Sigmoid colon (tissue), 7 donors: ENCODE measurements at places on chromosomes 4 and X. TPM values are rescaled to one million over a fixed set of nuclear protein-coding genes. Genes with fewer than 3 reads are reported as not detected.
A peak's percentile ranks its signal among the peaks of the same experiment; 100 is the strongest.

XAGE1B gene
- not detected for total RNA-seq

ERCC6L gene
- total RNA-seq = 0.16 TPM

FRAS1 gene
- total RNA-seq = 9.4 TPM

NLGN4X gene
- total RNA-seq = 3.3 TPM

PAGE4 gene
- not detected for total RNA-seq

DNA sequence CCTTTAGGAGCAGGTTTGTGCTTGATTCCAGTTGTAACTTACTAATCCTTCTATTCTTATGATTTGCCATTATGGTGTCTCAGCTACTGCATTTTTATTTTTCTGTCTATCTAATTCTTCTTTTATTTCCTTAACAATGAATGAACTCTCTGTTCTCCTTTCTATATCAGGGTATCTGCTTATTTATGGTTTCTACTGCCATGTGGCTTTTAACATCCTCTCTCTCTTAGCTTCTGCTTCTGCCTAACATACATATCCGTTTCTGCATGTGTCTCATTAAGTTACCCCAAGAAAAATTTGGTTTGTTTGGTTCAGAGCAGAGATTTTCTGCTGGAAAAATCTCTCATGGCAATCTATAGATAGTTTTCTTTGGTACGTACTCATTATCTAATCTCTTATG, 614.4 kb downstream of the RPA4 start:
- no peaks in the 10 kb centered on the region for H3K27me3 ChIP-seq
- H3K4me3 ChIP-seq = no peak overlapping the region
- no peaks in the 10 kb centered on the region for H3K4me1 ChIP-seq
- DNase-seq = no peak

DNA sequence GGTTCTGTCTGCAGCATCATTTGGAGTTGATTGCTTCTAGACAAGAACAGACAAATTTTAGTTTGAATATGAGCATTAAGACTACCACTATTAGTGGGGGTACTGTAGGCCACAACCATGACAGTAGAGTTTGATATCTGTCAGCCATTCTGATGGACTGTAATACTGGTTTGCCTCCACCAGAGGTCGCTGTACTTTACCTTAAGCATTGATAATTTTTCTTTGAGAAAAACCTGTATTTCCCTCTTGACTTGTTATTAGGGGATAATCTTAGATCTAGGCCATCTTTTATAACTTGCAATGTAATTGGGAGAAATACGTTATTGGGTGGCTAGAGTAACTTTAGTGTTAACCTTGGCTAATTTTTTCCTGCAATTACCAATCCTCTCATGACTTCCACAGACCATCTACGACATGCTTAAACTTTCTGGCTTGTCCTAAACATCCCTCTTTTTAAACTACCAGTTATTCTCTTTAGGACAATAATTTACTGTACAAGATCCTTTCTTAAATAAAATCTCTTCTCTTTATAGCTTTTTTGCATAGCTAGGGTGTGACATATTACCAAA, 562.4 kb downstream of the MAGEB5 start:
- H3K27me3 ChIP-seq = no peaks in the 10 kb centered on the region
- H3K27ac ChIP-seq = no peak overlapping the region
- H3K4me1 ChIP-seq = no peaks in the 10 kb centered on the region
- H3K4me3 ChIP-seq = no peak overlapping the region
- no peak for DNase-seq

DNA sequence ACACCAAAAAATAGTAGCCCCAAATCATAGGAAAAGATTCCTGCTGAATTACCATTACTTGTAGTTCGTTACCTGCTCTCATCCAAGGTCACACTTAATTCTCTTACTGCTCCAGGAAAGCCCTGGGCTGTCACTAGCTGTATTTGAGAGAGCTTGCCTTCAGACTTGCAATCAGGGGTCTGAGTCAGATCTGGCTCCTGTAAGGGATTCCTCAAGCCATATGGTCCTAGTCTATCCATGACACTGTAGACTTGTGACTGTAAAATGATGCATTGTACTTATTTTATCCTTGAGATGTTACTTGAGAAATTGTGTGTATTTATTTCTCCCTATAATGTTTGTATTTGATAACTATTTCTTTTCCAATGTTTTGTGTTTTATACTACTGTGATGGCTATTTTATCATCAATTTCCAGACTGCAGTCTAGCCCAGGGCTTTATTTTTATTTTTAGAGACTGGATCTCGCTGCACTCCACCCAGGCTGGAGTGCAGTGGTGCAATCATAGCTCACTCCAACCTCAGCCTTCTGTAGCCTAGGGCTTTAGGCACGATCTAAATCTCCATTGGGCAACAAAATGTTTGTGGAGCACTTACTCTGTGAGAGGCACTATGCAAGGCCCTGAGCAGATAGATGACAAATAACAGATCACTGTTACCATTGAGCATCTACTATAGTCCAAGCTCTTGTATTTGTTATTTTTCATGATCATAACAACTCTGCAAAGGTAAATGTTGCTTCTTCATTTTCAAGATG, 24.2 kb downstream of the ERVMER34-1 start:
- H3K36me3 ChIP-seq = no peaks in the 10 kb centered on the region
- no peak overlapping the region for H3K4me3 ChIP-seq
- H3K4me1 ChIP-seq = no peaks in the 10 kb centered on the region
- H3K27ac ChIP-seq = no peak overlapping the region
- no peak for DNase-seq
- no peaks in the 10 kb centered on the region for H3K27me3 ChIP-seq

DNA sequence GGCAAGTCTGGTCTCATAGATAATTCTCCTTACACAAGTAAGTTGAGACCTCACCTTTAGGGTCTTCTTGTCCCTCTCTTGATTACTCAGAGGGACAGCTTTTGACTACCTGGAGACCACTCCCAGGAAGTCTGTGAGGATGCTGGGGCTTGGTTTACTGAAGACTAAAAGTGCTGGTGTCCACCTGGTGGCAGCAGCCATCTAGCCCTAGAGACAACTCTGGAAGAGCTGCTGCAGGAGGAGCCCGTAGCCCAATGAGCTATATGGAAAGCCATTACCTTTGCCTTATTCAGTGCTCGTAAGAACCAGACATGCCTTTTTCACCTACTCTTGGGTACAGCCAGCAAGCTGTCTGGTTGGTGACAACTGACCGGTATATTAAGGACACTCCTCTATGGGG, 7.3 kb downstream of the FGFBP2 start:
- no peak overlapping the region for H3K4me3 ChIP-seq
- H3K36me3 ChIP-seq = no peaks in the 10 kb centered on the region
- no peak overlapping the region for H3K27ac ChIP-seq
- no peaks in the 10 kb centered on the region for H3K27me3 ChIP-seq
- DNase-seq = no peak
- no peaks in the 10 kb centered on the region for H3K4me1 ChIP-seq

DNA sequence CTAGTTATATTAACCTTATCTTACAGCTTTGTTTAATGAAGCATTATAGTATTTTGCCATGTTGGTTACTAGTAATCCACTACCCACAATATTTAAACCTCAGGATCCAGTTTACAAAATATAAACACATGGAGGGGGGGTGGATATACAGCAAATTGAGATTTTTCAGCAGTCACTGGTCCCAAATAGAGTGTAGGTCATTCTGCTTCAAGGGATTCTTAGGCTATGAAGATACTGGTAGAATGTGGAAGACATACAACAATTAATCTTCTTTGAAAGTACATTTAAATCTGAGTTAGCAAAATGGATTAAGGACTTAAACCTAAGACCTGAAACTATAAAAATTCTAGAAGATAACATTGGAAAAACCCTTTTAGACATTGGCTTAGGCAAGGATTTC, 569.6 kb downstream of the ZNF674 start:
- no peak overlapping the region for H3K4me3 ChIP-seq
- no peak overlapping the region for H3K27ac ChIP-seq
- H3K27me3 ChIP-seq = no peaks in the 10 kb centered on the region
- no peak for DNase-seq
- no peaks in the 10 kb centered on the region for H3K4me1 ChIP-seq

DNA sequence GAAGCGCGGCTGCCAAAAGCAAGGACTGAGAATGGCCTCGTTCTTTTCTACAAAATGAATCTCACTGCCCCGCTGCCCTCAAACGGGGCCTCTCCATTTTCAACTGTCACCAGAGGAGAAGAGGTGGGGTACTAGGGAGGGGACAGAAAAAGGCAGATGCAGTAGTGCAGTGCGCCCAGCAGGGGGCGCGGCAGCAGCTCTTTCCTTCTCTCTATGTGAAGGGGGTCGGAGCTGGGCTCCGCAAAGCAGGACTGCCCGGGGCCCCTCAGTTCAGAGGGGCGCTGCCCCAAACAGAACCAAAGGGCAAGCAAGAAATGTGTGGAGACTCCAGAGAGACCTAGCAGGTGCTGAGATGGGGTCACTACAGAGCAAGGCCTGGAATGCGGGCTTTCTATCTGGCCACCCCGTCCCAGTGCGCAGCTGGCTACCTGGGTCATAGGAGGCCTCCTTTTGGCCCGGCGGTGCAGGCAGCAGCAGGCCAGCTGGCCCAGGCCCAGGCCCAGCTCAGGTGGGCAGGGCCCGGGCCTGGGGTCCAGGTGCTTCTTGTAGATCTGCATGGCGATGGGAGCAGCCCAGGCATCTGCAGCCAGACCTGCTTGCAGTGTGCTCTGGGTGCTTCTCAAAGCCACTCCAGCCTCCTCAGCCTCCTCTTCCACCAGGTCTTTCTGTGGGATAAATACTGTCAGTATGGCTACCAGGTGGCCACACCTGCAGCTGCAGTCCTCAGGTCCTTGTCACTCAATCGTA, 5.9 kb downstream of the IRAK1 start:
- peaks cover 15% of the 10 kb centered on the region for H3K4me1 ChIP-seq
- DNase-seq = no peak
- no peaks in the 10 kb centered on the region for H3K27me3 ChIP-seq
- H3K27ac ChIP-seq = no peak overlapping the region
- H3K4me3 ChIP-seq = no peak overlapping the region

- no peak for DNase-seq
- no peaks in the 10 kb centered on the region for H3K27me3 ChIP-seq
- H3K27ac ChIP-seq = peak overlapping the region; percentile 12
- H3K4me3 ChIP-seq = no peak overlapping the region
- no peaks in the 10 kb centered on the region for H3K36me3 ChIP-seq
Observed at GRCh38 chrX:124232523-124233201, 99.8 kb upstream of the TEX13D start.

GRCh38 chr4:147355847-147356246, 125.0 kb upstream of the EDNRA start:
- no peaks in the 10 kb centered on the region for H3K4me1 ChIP-seq
- H3K36me3 ChIP-seq = no peaks in the 10 kb centered on the region
- H3K27ac ChIP-seq = no peak overlapping the region
- no peak overlapping the region for H3K4me3 ChIP-seq
- no peaks in the 10 kb centered on the region for H3K27me3 ChIP-seq
- DNase-seq = no peak

DNA sequence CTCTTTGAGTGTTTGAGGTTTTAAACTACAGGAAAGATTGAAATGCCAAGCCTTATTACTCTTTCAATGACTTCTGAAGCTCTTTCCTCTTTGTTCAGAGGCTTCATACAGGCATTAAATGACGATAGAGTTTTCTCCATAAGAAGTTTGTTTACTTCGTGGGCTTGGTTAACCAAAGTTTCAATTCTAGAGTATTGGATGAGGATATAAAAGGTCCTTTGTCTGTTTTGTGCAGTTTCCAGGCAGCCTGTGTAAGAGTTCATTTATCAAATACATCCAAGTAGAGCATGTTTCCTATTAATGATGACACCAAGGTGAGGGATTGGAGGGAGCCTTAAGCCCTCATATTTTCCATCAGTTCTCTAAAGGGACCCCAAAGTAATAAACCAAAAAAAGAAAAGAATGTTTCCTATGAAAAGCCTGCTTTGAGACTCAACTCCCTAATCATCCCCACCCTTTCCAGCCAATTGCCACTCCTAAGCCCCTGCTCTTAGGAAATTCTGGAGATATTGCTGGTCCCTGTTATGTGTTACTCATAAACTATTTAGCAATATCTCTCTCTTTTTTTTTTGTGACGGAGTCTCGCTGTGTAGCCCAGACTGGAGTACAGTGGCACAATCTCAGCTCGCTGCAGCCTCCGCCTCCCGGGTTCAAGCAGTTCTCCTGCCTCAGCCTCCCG, 106.2 kb upstream of the IL13RA1 start:
- H3K4me1 ChIP-seq = peaks cover 14% of the 10 kb centered on the region
- H3K27ac ChIP-seq = no peak overlapping the region
- no peak overlapping the region for H3K4me3 ChIP-seq
- DNase-seq = no peak
- no peaks in the 10 kb centered on the region for H3K36me3 ChIP-seq
- H3K27me3 ChIP-seq = no peaks in the 10 kb centered on the region

- peak; percentile 58 for DNase-seq
- H3K27me3 ChIP-seq = no peaks in the 10 kb centered on the region
Observed at GRCh38 chrX:1401611-1402430, 9.9 kb upstream of the SLC25A6 start.

DNA sequence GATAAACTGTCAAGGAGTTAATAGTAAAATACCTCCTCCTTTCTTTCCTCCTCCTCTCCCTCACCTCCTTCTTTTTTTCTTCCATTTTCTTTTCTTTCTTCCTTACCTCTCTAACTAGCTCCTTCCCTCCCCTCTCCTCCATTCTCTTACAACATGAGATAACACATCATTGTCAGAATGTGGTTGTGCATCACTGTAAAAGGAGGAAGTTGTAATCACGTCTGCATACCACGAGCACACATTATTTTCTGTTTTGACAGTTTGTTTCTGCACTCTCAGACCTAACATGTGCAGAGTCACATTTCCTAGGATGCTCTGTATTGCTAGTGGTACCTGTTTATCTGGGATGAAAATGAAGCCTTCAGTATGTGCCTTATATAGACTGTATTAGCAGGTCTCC, 9.1 kb downstream of the SLIT2 start:
- H3K36me3 ChIP-seq = no peaks in the 10 kb centered on the region
- no peak overlapping the region for H3K4me3 ChIP-seq
- H3K27ac ChIP-seq = no peak overlapping the region
- no peak for DNase-seq
- H3K27me3 ChIP-seq = no peaks in the 10 kb centered on the region

- H3K27ac ChIP-seq = no peak overlapping the region
- H3K27me3 ChIP-seq = no peaks in the 10 kb centered on the region
- H3K4me1 ChIP-seq = no peaks in the 10 kb centered on the region
- no peak overlapping the region for H3K4me3 ChIP-seq
- DNase-seq = no peak
Observed at GRCh38 chr4:152269448-152270191, 266.3 kb downstream of the FBXW7 start.

GRCh38 chrX:134990801-134991481, at the start of gene SMIM10:
Gene SMIM10, plus strand, starts transcription at chrX:134990991. Its CDS starts 105 bp downstream, at chrX:134991096.
- H3K4me1 ChIP-seq = no peaks in the 10 kb centered on the region
- no peaks in the 10 kb centered on the region for H3K36me3 ChIP-seq
- peaks cover under 1% of the 10 kb centered on the region for H3K27me3 ChIP-seq
- DNase-seq = peak; percentile 87
- H3K27ac ChIP-seq = peak within 1 kb of the TSS; percentile 60
